ENCODE measurements at places on chromosomes 5 and 9. TPM values are rescaled to one million over a fixed set of nuclear protein-coding genes. Genes with fewer than 3 reads are reported as not detected.

The IFNA2 gene
- not detected for total RNA-seq

The PCDHA13 gene
- total RNA-seq = not detected

The ZNF354C gene
- 0.65 TPM for total RNA-seq

The TMC1 gene
- not detected for total RNA-seq

The MAMDC4 gene
- 5.1 TPM for total RNA-seq

The FABP6 gene
- total RNA-seq = 0.99 TPM

The CHSY3 gene
- total RNA-seq = 0.13 TPM

The MSH3 gene
- 7.2 TPM for total RNA-seq

The BHMT2 gene
- total RNA-seq = not detected

The JAK2 gene
- 2.8 TPM for total RNA-seq

The ESM1 gene
- total RNA-seq = not detected

The FAM169A gene
- total RNA-seq = 4.2 TPM

The PTGER4 gene
- 1.5 TPM for total RNA-seq

The TAS2R1 gene
- not detected for total RNA-seq

The SPINK6 gene
- total RNA-seq = not detected

The ARL10 gene
- 0.61 TPM for total RNA-seq

The FCN1 gene
- not detected for total RNA-seq

The TLE1 gene
- total RNA-seq = 89.1 TPM

The FBXW2 gene
- total RNA-seq = 36.6 TPM

The RNF180 gene
- 0.45 TPM for total RNA-seq

The GADD45G gene
- 0.46 TPM for total RNA-seq

The SLC1A3 gene
- total RNA-seq = not detected

The C7 gene
- total RNA-seq = not detected

The NCS1 gene
- total RNA-seq = 54.5 TPM

The C5orf46 gene
- not detected for total RNA-seq

The INSL6 gene
- total RNA-seq = not detected

The KIF24 gene
- 3.1 TPM for total RNA-seq

The HSPA4 gene
- total RNA-seq = 171 TPM

The PLEKHG4B gene
- 1.1 TPM for total RNA-seq

The MTREX gene
- total RNA-seq = 35.8 TPM

The FOXD4L6 gene
- not detected for total RNA-seq

The CRB2 gene
- total RNA-seq = 0.11 TPM

The ACOT12 gene
- total RNA-seq = not detected

The DAB2 gene
- total RNA-seq = 9.0 TPM

The HMCN2 gene
- 0.06 TPM for total RNA-seq

The SAXO1 gene
- not detected for total RNA-seq

The CCDC171 gene
- 0.50 TPM for total RNA-seq

The ABLIM3 gene
- total RNA-seq = 19.5 TPM

The TMEM38B gene
- 17.3 TPM for total RNA-seq

The SLIT3 gene
- total RNA-seq = 13.1 TPM

The ARL15 gene
- 3.5 TPM for total RNA-seq

Data from A549 treated with CORT108297 at 1 μM for 4 hours (cell line).